NCI-H1048 (cell line): ENCODE measurements at places on chromosomes 1 and 21.

DNA sequence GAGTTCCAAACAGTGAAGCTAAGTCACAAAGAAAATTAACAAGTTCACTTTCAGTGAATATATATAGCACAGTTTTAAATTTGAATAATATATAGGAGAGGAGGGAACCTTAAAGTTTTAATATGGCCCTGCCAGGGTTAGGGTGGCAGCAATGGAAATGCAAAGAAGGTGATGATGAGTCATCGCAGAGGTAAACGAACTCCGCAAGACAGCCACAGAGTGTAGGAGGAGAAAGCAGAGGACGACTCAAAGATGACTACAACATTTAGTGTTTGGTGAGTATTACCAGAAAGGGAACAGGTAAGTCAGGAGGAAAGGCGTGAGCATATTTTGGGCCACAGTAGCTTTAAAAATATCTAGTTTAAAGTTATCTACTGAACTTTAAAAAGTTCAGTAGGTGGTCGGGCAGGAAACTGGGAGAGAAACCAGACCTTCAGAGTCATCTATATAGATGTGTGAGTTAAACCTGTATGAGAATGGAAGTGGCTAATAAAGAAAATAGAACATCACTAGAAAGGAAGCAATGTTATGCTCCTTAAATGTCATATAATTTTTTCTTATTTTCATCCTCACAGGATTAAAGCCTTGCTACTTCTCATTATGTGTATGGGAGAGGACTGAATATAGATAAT lies 75.7 kb downstream of the UCHL5 start:
- no peak for DNase-seq

DNA sequence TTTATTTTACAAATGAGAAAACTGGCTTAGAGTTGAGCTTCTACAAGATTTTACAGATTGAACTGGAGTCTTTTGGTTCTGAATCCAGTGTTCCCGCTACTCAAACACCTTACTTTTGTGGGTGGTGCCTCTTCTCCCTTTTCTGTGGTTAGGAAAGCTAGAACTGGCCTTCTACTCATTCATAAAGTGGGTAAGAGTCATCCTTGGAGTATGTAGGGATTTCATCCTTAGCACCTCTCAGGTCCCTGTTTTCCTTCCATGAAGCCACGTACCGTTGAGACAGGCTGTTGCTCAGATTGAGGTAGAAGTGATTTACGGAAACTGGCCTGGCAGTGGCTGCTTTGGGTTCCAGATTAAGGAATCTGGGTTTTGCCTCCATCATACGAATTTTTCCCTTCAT lies 35.8 kb downstream of the WNT4 start:
- DNase-seq = no peak

DNA sequence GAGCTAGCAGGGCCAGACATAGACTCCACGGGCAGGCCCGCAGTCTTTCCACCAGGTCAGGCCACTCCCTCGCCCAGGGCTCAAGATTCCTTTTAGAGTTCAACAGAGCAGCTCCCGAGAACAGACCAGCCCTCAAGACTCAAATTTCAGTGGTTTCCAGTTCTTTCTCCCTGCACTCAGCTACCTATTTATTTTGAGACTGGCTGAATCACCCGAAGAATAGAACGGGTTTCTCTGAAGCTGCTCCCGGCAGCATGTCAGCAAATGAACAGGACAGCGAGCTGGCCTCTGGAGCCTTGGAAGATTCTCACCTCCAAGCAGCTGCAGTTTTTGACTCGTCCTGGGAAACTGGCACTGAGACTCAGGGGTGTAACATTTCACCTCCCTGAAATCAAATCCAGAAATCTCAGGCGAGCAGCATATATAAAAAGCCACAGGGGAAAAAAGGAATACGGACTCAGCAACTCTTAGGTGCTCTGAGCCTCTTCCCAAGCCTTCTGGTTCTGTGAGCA lies 177.9 kb downstream of the CLIC6 start:
- DNase-seq = no peak

- DNase-seq = no peak
Observed at GRCh38 chr1:116375887-116376728, 3.1 kb downstream of the ATP1A1 start.

GRCh38 chr1:119882132-119883049 lies 13.9 kb downstream of the ADAM30 start:
- DNase-seq = no peak

GRCh38 chr1:204314893-204315658 lies 44.7 kb downstream of the PLEKHA6 start:
- no peak for DNase-seq

- no peak for DNase-seq
Observed at GRCh38 chr1:6419804-6420453, at the start of gene HES2. Gene HES2 (minus strand): TSS chr1:6419919. CDS start chr1:6419820, 99 bp downstream.

GRCh38 chr1:105492921-105493320 lies 1563.6 kb upstream of the PRMT6 start:
- DNase-seq = no peak

GRCh38 chr21:42238185-42238934 lies 19.4 kb downstream of the ABCG1 start:
- DNase-seq = no peak

- DNase-seq = no peak
Observed at GRCh38 chr1:175679981-175680652, 63.3 kb downstream of the TNR start.

- DNase-seq = no peak
Observed at GRCh38 chr21:38938769-38939168, 133.0 kb downstream of the ETS2 start.
